Liver (tissue), 10 donors: ENCODE measurements at places on chromosomes 4 and X. TPM values are rescaled to one million over a fixed set of nuclear protein-coding genes. Genes with fewer than 3 reads are reported as not detected.

Gene ERCC6L
- not detected for total RNA-seq

Gene CENPVL2
- not detected for total RNA-seq

Gene NPY5R
- 0.50 TPM for total RNA-seq

Gene PAGE2
- not detected for total RNA-seq

Gene CLGN
- 8.2 TPM for total RNA-seq

DNA sequence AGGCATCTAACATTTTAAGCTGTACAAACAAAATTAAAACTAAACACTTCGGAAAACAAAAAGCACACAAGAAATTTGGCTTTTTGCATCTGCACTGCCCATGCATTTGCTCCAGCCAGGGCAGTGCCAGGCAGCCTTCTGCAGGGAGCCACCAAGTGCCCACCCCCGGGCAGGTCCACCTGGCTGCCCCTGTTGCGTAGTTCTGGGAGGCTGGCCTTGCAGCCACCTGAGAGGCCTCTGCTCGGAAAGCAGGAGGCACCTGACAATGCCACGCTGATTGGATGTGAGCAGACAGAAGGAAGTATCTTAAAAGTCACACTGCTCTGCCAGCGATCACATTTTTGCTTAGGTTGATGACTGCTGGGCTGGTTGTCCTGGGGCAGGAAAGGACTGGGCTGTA lies 3.5 kb downstream of the TMEM271 start:
- no peak for DNase-seq

DNA sequence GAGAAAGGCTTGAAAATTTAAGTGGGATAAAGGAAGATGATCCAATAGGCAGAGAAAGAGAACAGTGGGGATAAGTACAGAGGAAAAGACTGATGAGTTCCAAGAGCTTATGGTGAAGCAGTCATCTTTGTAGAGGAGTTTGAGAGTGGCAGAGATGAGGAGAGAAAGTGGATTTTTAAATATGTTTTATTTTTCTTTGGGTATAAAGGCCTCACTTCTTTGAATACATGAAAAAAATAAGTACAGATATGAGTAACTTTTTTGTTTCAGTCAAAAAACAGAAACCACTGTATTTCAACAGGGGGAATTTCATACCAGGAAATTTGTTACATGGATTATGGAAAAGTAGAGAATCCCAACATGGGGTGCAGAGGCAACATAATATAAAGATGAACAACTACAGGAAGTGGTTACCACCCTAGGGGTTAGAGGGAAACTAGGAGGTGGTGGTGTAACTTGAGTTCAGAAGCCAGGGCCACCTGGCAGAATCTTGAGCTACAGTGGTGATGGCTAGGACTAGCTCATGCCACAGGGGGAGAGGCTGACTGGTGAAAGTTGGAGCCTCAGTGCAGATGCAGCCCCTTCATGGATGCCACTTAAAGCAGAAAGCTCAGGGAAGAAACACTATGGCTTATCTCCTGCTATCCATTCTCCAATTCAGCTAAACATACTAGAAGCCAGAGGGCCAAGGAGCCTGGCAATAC lies 3.4 kb upstream of the CYBB start:
- no peak for DNase-seq
